ENCODE measurements at places on chromosomes 5 and 9.

- DNase-seq: no peak
These were observed 6.5 kb upstream of the NHP2 start for GRCh38 chr5:178160176-178160575.

GRCh38 chr5:176743136-176743861 is 67.1 kb upstream of the UNC5A start:
- DNase-seq: no peak

- no peak for DNase-seq
These were observed 11.8 kb downstream of the NEK6 start for GRCh38 chr9:124269556-124269955.

GRCh38 chr5:67004730-67005350 is 191.8 kb downstream of the CD180 start:
- no peak for DNase-seq

DNA sequence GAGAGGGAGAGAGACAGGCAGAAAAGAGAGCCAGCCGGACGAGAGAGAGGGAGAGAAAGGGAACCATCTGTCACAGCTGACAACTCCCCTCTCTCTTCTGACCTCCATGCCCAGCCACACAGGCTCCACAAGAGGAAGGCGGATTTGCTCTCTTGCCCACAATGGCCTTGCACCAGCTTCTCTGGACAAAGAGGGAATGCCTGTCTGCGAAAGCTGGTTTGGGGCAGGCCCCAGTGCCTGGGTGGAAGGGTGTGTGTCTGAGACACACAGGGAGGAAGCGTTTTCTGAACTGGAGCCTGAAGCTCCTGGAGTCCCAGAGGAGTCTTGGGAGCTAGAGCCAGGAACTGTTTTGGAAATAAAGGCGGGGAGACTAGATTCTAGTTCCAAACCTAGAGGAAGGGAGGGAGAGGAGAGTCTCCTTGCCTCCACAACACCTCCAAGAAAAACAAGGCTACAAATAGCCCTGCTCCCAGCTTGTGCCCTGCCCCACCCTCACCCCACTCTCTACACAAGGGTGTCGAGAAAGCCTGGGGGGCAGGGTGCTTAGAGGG is 12.5 kb downstream of the C1QTNF2 start:
- DNase-seq: no peak

GRCh38 chr9:134492721-134493460 is 148.7 kb upstream of the COL5A1 start:
- no peak for DNase-seq

GRCh38 chr9:70639853-70640814 is 225.7 kb upstream of the KLF9 start:
- peak; percentile 67 for DNase-seq

DNA sequence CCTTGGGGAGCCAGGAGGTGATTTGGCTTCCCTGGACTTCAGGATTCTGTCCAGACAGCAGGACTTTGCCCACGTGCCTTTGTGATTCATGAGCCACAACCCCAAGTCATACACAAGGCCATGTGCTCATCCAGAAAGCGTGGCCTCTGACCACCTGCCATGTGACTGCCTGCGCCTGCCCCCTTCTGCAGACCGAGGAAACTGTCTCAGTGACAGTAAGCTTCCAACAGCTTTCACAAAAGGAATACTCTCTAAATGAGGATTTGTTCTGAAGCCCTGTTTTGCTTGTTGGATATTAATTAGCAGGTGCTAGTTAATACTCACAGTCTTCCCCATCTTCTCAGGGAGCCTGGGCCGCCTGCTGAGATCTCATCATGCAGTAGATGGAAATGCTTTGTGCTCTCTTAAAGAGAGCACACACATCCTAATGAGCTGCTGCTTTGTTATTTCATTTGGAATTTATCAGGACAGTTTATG is 36.9 kb upstream of the ANGPTL2 start:
- DNase-seq: peak; percentile 62

Data from suppressor macrophage treated with lipopolysaccharide for 1 hour (primary cell).